ENCODE measurements at places on chromosomes 1 and 21.

DNA sequence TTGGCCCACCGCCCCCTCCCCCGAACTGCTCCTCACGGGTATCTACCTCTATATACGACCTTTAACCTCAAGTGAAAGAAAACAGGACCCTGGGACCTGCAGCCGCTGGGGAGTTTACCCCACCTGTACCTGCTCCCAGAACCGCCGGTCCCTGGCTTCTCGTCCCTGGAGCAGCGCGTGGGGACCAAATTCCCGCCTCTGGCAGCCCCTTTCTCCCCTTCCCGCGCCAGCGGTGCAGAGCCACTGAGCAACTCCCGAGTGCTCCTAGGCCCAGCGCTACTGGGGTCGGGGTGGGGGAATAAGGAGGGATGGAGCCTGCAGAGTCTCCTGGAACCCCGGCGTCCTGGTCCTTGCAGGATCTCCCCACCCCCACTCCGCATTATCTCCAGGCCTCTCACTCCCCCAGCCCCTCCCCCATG, 1.6 kb downstream of the SYT6 start:
- DNase-seq: no peak

DNA sequence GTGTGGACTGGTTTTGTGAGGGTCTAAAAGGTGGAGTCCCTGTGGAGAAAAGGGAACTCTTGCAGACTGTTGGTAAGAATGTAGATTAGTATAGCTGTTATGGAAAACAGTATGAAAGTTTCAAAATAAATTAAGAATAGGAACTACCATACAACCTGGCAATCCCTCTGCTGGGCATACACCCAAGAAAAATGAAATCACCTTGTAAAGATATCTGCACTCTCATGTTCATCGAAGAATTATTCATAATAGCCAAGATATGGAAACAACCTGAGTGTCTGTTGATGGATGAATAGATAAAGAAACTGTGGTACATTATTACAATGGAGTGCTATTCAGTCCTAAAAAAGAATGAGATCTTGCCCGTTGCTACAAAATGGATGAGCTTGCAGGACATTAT, 109.6 kb downstream of the TBX19 start:
- no peak for DNase-seq

GRCh38 chr1:167500283-167500860, 18.0 kb downstream of the CD247 start:
- no peak for DNase-seq

DNA sequence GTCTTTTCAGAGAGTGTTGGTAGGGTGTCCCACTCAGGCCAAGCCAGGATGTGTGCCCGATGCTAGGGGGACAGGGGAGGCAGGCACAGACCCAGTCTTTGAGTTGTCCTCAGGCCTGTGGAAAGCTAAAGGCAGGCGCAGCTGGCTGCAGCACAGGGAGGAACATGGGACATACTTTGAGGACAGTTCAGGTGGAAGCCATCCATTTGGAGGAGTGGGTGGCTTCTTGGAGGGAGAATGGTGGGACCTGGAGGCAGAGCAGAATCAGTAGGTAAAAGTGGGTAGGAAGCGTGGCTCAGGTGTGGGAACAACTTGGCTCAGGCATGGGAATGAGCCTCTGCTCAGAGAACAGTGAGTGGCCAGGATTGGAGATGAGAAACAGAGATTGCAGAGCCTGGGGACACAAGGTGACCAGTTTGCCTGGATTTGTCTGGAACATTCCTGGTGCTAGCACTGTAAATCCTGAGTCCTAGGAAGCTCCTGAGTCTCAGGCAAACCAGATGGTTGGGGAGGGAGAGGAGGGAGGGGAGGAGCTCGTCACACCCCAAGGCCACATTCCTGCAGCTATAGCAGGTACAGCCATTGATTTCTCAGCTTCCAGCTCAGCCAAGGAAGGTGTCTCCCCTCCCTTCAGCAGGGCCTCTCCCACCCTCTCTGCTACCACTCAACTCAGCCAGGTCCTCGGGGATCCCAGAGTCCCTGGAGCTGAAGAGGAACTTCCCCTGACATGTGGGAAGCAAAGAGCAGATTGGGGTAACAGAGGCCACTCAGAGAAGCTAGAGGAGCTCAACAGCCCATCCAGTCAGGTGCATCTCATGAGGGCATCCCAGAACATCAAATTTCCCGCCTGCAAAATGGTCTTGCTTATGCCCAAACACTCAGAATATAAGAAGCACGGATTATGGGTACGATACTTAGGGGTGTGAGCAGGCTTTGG, 65.2 kb upstream of the TINAGL1 start:
- DNase-seq: no peak

- DNase-seq: no peak
Measured at GRCh38 chr1:68375919-68376318, 73.8 kb downstream of the RPE65 start.

- DNase-seq: no peak
Measured at GRCh38 chr21:35236090-35236489, 187.0 kb upstream of the RUNX1 start.

- no peak for DNase-seq
Measured at GRCh38 chr1:168725060-168725459, 3.9 kb downstream of the DPT start.

GRCh38 chr1:236716160-236716559, 29.9 kb downstream of the ACTN2 start:
- DNase-seq: no peak

DNA sequence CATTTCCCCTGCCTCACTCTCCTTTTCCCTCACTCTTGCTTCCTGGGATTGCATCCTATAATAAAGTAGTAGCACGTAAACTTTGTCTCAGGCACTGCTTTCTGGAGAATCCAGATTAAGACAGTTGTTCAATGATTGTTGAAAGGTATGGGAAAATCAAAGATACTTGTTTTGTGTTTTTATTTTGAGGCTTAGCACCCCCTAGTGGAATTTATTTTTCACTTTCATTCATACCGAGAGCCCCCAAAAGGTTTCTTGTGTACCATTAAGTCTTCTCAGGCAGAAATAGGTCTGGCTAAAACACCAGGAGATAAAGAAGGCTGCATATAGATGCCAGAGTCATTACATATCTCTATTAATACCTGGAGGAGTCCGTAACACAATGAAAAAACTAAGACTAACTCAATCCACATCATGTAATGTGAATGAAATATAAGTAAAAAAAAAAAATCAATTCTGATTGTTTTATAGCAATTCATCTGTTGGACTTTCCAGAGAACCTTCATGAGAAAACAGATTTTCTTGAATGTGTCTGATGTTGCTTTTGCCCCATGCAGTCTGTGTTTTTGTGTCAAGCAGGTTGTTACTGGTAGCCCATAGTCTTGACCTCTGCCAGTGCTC, 103.5 kb downstream of the RPE65 start:
- no peak for DNase-seq

- DNase-seq: no peak
Measured at GRCh38 chr1:176696109-176696508, 233.1 kb downstream of the PAPPA2 start.

- DNase-seq: no peak
Measured at GRCh38 chr1:23963617-23964234, 4.1 kb downstream of the PNRC2 start.

DNA sequence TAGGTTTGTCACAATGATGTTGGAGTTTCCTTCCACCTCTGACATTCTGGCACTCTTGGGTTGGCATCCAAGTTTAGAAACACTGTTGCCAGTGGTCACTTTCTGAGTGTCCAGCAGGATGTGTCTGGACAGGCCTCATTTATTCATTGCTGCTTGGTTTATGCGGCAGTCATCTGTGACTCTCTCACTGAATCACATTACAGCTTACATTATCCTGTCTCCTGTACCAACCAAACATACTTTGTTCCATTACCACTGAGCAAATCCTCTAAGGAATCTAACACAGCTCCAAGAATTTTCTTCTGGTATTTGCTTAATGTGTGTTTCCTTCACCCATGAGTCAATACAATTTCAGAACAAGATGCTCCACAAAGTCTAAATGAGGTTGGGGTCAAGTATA, 19.9 kb downstream of the SGIP1 start:
- no peak for DNase-seq
